ENCODE measurements at places on chromosomes 5 and 9.

DNA sequence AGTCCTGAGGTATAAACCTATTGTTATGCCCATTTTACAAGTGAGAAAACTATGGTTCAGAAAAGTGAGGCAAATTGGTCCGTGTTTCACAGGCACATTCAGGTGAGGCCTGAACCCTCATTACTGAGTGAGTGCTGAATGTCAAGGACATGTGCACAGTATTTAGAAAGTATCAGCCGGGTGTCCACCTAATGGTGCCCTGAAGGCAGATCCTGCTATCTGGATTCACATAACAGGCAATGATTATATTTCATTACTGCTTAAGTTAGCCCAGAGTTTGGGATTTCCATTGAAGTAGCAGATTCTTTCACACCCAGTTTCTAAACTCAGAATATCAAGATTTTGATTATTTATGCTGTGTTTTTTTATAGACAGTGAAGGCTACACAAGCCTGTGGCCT is 142.7 kb downstream of the LHFPL2 start:
- no peak for DNase-seq

DNA sequence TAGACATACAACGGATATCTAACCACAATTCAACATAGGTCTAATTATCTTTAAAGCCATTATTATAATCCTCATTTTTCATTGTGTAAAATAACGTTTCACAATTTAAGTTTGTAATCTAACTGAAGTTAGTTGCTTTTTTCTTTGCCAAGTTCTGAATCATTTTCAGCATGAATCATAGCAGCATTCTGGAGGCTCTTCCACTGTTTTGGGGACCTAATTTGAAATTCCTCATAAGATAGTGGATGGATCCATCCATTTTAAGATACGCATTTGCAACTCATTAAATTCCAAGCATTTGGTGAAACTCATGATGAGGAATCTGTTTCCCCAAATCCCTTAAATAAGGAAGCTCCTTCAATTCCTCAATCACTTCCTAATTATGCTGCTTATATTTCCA is 447.1 kb upstream of the CDH10 start:
- DNase-seq = no peak

- DNase-seq = no peak
Observed at GRCh38 chr9:35935755-35936509, 22.0 kb downstream of the OR2S2 start.

DNA sequence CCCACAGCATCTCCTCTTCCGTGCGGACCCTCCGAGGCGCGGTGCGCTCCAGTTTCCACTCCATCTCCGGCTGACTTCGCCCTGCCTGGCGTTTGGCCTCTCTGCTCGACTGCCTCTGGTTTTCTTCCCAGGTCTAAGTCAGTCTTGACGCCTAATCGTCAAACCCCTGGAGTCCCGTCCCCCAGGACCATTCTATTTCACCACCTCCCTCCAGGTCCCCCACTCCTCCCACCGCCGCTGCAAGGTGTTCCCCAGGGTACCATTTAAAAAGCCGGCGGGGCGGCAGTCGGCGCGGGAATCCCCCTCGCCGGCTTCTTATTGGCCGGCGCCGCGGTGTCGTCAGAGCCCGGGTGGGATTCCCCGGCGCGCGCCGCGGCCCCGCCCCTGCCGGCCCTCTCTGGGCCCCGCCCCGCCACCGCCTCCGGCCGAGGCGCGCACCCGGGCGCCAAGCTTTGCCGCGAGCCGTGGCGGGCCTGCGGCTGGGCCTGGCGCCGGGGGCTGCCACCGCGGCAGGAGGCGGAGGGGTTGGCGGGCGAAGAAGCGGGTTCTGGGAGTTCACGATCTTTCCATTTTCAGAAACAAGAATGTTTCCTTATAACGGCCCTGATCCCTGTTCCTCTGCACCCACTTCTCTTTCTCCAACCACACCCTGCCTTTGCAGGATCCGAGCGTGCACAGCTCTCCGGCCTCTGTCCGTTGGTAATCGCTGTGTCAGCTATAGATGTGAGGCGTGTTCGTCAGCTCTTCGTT is at the start of gene CDC20B:
Gene CDC20B (minus strand): TSS at position 241 of the 750 bp plus-strand sequence. CDS start 177 bp downstream, at position 64.
- peak; percentile 52 for DNase-seq

DNA sequence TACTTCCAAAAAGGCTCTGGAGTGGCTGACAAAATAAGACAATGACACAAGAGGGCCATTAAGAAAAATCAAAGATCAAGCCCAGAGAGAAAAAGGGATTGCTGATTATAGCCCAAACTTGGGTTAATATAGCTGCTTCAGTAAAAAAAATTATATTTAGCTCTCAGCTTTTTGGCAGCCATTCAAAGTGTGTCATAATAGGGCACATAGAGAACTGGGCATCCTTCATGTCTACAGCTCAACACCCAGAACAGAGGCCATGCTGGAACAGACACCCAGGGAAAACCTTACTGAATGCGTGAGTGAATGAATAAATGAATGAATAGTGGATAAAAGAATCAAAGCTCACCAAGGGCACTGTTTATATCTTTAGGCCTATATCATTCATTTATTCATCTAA is 110.1 kb downstream of the SLIT3 start:
- no peak for DNase-seq

DNA sequence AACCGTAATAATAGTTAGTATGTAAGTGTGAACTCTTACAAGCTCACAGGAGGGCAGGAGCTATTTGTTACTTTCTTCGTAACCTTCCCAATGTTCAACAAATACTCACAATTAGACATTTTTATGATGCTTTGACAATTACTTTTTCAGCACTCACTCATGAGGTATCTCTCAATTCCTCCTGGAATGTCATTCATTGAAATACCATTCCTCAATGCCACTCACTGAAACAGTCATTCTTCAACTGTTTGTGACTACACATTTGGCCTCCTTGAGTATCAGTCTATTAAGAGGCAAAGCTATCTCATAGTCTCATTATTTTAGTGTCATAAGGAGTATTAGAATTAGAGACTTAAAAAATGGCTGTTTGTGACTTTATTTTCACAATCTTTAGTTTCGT is 734.1 kb upstream of the DMAC1 start:
- no peak for DNase-seq

GRCh38 chr9:94799578-94800264 is 73.2 kb downstream of the AOPEP start:
- no peak for DNase-seq

- no peak for DNase-seq
Observed at GRCh38 chr5:140084541-140084940, 29.4 kb upstream of the PURA start.

- no peak for DNase-seq
Observed at GRCh38 chr5:56176155-56176798, 56.9 kb downstream of the ANKRD55 start.

GRCh38 chr9:111154081-111154562 is 115.9 kb upstream of the LPAR1 start:
- DNase-seq = no peak

GRCh38 chr5:145124806-145125205 is 710.3 kb downstream of the PRELID2 start:
- no peak for DNase-seq

GRCh38 chr9:131274674-131275331 is 1.5 kb downstream of the FAM78A start:
- peak; percentile 35 for DNase-seq

- DNase-seq = no peak
Observed at GRCh38 chr5:143985832-143986515, 174.0 kb downstream of the HMHB1 start.

DNA sequence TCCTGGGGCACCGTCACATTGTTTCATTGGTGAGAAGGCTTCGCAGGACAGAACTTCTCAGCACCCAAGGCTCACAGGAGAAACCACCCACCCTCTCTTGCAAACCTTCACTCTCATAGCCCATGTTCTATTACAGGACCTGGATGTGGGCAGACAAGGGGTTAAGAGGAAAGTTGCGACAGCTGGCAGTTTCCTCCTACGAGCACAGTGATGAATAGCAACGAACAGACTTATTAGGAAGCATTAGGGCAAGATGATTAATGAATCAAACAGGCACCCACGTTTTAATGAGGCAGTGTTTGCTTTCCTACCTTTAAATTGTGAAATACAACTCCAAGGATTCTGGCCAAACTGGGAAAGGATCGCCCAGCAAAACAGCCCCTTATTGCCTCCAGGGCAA is 339.3 kb downstream of the DRD1 start:
- no peak for DNase-seq

DNA sequence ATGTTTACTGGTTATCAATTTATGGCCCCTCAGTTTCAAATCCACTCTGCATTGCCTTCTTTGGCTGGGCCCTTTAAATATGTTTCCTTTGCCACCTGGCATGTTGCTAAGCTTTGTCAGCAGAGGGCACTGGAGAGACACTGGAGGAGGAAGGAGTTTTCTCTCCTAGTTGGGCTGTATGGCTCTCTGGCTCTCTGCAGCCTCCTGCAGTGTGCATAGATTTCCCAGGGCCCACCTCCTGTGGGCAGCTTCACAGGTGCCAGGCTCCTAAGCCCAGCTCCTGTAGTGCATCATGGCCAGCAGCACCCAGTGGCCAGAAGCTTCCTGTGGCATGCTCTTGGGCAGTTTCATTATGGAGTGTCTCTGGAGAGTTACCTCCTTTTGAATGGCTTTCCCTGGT is 23.3 kb downstream of the CAVIN4 start:
- DNase-seq = peak; percentile 86

- DNase-seq = no peak
Observed at GRCh38 chr9:29214690-29215253, 1641.5 kb upstream of the C9orf72 start.

GRCh38 chr9:69427286-69427685 is 102.3 kb downstream of the ENTREP1 start:
- no peak for DNase-seq

Data from Kasumi-1 (cell line).